ENCODE measurements at places on chromosomes 11 and 22.

DNA sequence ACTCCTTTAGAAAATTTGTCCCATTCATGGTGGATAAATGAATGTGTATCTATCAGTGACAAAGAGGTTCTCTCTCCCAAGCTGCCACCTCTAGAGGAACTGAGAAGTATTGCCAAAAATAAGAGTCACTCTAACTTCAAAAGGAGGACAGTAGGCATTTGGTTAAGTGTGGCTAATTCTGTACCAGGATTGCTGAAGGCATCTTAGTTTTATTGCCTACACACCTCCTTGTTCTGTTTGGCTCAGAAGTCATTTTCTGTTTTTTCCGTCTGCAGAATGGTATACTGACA, 189.0 kb upstream of the MPPED2 start:
- DNase-seq = no peak

DNA sequence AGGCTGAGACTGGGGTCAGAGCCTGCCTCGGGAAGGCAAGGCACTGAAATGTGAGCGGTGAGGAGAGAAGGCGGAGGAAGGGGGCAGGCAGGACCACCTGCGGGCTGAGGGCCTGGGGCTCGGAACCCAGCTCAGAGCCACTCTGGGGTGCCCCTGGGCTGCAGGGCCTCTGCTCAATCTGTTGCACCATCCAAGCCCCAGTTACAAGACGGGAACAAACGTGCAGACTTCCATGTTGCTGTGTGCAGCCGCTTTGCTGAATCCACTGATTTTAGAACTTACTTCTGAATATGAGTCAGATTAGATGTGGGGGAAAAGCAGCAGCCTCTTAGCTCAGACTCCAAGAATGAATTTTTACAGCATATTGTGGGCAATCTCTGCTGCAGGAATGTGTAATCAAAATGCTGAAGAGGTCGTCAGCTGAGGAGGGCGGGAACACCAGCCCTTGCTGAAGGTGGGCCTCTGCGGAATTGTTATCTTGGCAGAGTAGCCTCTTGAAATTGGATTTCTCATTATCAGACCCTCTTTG, 21.6 kb downstream of the PARVG start:
- no peak for DNase-seq

DNA sequence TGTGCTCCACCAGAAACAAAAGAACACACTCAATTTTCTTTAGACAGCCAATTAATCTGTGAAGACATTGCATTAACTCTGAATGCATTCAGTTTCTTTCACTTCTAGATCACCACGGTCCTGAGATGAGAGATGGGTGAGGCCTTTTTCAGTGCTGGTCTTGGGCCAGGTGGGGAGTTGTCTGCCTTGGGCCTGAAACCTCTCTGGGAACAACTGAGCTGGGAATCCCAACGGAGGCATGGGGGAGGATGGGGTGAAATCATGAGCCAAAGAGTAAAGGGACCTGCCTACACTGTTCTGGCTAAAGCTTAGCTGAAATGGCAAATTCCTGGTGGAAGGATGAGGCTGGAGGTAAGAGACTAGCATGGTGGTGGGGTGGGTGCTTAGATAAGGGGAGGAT, 353.5 kb upstream of the B3GAT1 start:
- DNase-seq = no peak

- no peak for DNase-seq
Observed at GRCh38 chr11:5364214-5364613, 12.9 kb downstream of the OR51B6 start.

- no peak for DNase-seq
Observed at GRCh38 chr22:46951973-46952372, 189.5 kb downstream of the TBC1D22A start.

DNA sequence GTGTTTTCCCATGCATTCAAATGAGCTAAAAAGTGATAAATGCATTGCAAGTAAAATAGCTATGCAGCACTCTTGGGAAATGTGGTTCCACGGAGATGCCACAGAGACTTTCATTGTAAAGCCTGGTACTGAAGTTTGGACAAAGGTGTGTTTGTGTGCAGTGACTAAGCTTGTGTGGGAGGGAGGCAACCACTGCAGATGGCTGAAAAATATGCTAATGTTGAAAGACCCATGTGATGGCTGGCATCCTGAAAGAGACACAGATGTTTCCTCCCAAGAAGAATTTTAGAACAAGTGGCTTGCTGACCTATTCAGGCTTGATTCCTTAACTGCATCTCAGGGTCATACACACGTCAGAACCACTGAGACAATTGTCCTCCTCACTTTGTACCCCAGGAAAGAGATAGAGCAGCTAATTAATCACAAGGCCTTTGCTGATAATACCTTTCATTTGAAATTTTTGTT, 73.8 kb downstream of the FAM76B start:
- DNase-seq = no peak

- no peak for DNase-seq
Observed at GRCh38 chr22:30996462-30996861, 27.4 kb downstream of the TUG1 start.

- no peak for DNase-seq
Observed at GRCh38 chr11:45147891-45148675, 1.6 kb downstream of the PRDM11 start.

GRCh38 chr11:61891331-61892084, at the start of gene FADS3:
Gene FADS3, minus strand, starts transcription at chr11:61891545. Its CDS starts 164 bp downstream, at chr11:61891381.
- DNase-seq = no peak

- no peak for DNase-seq
Observed at GRCh38 chr11:128251140-128251539, 336.2 kb downstream of the ETS1 start.

- no peak for DNase-seq
Observed at GRCh38 chr22:42560381-42560780, 6.6 kb downstream of the SERHL2 start.

DNA sequence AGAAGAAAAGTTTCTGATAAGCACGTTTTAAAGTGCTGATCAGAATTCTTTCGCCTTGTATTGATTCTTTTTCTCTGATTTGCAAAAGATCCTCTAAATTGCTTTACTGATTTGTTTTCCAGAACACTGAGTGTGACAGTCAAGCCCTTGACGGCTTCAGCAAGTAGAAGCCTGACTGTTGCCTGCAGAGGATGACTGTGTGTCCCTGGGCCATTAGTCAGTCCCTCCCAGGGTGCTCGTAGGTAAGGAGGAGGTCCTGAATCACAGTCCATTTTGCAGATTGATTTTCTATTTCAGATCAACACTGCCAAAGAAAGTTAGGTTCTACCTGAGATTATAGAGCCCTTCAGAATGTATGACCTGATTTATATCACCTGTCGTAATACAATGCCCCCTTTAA, 38.6 kb upstream of the POGLUT3 start:
- no peak for DNase-seq

GRCh38 chr22:17921871-17922821, 102.2 kb downstream of the MICAL3 start:
- DNase-seq = no peak

GRCh38 chr11:14357881-14358728, 878 bp downstream of the RRAS2 start:
- DNase-seq = peak; percentile 8

GRCh38 chr11:44306918-44307244, 3.1 kb downstream of the ALX4 start:
- no peak for DNase-seq

DNA sequence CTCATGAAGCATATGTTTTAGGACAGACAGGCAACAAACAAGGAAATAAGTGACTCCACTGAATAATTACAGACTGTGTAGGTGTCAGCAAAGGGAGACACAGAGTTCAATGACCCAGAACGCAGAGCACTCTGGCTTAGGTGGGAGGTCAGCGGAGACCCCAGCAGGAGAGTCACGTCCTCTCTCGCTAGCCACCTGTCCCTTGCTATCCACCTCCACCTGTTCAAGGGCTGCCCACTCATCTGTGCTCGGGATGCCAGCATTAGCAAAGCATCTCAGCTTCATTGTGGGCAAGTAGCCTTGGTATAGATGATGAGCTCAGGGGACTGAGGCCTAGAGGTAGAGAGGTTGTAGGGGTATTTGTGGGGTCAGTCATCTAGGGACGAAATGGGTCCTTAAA, 21.8 kb upstream of the ATXN10 start:
- DNase-seq = no peak

DNA sequence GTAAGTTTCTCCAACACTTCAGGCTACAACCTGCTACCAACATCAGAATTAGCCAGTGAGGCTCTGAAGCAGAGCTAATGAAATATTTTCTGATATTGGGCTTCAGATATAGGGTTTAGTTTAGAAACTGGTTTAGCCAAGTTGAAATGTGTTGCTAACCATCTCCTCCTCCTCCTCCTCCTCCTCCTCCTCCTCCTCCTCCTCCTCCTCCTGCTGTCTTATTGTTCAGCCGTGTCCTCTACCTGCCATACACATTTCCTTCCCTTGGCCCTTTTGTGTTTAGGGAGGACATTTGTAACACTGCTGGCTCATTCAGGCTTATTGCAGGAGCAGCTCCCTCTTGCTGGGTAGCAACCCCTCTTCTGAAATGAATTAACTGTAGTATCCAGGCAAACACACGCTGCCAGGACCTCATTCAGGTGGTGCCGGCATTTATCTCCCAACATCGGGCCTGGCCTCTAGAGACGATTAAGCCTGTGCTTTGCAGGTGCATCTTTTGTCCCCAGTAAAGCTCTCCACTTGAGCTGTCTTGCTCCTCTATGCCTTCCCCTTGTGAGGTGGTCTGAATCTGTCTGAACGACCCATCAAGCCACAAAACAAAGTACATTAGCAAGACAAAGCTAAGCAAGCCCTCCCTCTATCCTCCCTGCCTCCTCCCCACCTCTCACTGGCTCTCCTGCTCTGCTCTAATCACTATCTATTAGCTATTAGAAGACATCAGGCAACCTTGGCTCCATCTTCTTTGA, 82.9 kb downstream of the KCNJ1 start:
- no peak for DNase-seq

DNA sequence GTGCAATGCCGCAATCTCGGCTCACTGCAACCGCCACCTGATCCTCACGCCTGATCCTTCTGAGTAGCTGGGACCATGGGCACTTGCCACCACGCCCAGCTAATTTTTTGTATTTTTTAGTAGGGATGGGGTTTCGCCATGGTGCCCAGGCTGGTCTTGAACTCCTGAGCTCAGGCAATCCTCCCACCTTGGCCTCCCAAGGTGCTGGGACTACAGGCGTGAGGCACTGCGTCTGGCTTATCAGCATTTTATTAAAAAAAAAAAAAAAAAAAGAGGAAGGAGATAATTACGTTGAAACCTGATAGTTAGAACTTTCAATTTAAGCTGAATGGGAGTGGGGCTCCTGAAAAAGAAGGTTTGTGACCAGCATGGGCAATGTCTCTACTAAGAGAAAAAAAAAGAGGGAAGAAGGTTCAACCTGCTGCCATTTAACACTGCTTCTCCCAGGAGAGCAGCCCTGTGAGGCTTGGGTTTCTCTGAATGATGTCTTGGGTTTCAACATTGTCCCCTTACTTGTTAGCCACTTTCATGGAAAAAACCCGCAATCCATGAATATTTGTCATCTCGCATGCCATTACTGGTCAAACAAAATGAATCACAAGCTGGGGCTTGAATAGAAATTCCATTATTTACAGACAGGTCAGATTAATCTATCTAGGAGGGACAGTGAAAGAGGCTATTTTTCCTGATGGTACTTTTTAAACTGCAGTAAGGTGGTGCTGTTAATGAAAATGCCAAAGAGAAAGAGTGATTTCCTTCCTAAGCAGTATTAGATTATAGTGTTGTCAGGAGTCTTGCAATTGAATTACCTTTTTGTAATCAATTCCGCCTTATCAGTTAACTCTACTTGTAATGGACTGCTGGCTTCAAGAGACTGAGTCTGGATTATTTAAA, 72.5 kb downstream of the PACS1 start:
- DNase-seq = no peak

DNA sequence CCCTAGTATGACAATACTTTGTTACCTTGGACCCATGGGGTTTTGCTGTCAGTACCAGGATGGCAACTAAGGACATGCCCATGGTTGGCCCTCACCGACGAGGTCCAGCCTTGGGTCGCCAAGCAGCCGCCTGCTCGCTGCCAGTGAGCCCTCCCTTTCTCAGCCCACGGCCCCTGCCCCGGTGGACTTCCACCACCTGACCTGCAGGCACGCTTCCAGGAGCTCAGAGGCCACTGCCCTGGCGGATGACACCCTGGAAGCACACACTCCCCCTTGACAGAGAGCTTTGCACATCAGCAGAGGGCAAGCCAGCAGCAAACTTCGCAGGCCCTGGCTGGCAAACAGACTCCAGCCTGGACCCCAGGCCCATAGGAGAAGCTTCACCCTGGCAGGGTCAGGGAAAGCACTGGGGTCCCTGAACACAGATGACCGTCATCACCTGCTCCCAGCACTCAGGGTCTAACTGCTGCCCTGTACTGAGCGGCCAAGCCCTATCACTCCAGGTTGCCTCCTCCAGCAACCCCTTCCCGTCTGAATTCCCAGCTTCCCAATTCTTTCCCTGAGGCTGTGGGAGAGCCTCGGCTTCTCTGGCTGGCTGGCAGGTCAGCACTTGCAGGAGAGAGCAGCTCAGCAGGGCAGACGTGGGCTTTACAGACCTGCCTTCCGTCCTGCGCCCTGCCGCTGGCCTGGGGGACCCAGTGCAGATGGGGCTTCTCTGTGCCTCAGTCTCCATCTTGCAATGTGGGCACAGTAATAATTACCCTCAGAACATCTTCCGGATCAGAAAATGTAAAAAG, 2.7 kb upstream of the PPARA start:
- DNase-seq = no peak

DNA sequence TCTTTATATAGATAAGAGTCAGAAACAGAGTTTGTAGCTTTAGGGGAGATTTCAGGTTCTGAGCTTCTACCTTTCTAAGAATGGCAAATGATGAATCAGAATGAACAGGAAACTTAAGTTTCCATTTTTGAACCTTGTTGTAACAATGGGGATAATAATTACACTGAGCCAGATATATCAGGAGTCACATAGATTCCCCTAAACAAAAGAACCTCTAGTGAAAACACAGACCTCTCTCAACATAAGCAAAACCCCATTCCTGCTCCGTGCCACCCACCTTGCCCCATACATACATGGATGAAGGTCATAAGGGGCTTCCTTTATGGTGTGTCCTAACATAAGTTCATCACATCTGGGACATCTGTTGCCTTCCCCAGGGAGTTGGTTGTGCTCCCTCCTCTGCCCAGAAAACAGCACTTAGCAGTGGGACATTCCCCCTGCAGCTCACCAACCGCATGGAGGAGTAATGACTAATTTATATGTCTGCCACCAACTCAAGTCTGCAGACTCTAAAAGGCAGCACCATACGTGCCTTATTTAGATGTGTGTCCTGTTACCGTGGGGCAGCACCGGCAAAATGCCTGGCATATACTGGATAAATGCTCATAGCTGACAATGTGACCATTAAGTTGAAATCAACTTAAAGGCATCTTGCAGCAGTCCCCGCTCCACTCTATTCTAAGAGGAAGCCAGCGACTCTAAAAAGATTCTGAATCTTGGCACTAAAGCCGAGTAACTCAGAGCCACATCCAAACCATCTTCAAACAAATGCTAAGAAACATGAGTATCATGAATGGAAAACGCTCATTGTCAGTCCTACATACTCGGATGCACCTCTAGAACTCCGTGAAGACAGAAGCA, 8.0 kb downstream of the JAML start:
- no peak for DNase-seq

DNA sequence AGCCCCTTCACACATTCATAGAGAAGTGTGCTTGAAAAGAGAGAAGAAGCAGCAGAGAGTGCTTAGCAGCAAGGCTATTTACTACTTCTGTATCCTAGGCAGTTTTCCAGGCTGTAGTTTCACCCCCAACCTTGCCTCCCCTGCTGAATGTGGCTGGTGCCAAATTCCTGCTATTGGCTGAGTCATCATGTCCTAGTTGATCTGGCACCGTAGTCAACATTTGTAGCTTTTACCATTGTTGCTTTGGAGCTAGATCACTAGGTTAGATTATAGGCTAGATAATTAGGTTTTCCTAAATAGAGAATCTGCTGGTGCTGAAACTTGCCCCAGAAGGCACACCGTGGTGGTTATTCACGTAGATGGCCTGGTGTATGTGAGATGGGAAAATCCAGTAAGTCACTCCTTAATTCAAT, 32.7 kb downstream of the ARHGAP42 start:
- no peak for DNase-seq

- no peak for DNase-seq
Observed at GRCh38 chr11:114438303-114438702, 964 bp upstream of the REXO2 start.

Data from stimulated activated CD4-positive, alpha-beta T cell treated with anti-CD3 and anti-CD28 coated beads, Interleukin-1b, Interleukin-23, amount 100 ng/mL, for 1 hour (primary cell).